Activated T-cell treated with anti-CD3 and anti-CD28 coated beads, Interleukin-2, amount 50 U/mL, for 1 hour (primary cell): ENCODE measurements at places on chromosomes 4 and X.

- DNase-seq = no peak
Observed at GRCh38 chrX:3950373-3950772, 236.9 kb upstream of the PRKX start.

DNA sequence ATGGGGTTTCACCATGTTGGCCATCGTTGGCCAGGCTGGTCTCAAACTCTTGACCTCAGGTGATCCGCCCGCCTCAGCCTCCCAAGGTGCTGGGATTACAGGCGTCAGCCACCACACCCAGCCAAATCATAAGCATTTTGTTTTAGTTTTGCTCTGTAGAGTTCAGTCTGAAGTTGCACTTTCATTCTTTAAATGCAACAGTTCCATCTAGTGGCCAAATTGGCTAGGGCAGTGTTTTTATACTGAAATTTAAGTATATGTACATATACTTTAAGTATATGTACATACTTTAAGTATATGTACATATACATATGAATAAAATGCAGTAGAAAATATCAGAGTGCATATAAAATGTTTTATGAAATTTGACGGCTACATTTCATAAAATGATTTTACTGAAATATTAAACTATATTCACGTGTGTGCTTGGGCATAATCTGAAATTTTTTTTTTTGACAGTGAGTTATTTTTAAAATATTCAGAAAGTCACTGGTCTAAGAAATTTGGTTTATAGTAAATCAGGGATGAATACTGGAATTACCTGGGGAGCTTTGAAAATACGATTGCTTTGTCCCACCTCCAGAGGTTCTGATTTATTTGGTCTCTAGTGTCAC, 145.5 kb downstream of the NWD2 start:
- no peak for DNase-seq

DNA sequence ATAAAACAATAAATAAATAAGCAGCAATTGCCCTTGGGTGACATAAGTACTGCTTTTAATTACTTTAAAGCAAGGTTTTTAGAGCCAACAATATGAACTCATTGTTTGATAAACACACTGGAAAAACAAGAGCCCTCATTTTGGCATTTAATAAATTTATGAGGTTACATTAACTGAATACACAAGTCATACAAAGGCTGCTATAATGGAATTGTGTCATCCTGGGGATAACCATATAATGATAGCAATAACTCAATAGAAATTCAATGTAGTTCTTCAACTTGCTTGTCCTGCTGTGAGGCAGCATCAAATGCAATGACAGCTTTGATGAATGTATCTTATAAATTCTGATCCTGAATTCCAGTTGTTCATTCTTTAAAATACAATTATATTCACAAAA, 1512.5 kb downstream of the STIM2 start:
- no peak for DNase-seq

DNA sequence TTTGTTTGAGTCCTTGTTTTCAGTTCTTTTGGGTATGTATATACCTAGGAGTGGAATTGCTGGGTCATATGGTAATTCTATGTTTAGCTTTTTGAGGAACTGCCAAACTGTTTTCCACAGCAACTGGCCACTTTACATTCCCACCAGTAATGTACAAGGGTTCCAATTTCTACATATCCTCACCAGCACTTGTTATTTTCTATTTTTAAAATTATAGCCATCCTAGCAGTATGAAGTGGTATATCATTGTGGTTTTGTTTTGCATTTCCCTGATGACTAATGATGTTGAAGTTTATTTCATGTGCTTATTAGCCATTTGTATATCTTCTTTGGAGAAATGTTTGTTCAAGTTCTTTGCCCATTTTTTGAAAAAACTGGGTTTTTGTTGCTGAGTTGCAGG, 39.6 kb downstream of the TMEM164 start:
- DNase-seq = no peak

DNA sequence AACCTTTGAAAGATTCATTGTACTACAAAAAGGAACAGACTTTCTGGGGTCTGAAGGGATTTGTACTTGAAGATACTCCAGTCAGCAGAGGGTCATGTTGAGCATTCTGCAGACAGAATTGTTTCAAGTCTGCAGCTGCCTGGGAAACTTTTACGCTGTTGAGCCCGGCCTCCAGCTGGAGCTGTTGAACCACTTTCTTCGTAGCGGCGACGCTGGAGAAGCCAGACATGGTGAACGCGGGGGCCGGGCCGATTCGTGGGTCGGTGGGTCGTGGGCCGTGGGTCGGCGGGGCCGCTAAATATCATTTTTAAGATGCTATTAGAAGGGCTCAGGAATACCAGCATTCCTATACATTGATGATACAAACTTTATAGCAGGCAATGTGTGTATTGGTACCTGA, 12.0 kb upstream of the RTL9 start:
- no peak for DNase-seq

- DNase-seq = no peak
Observed at GRCh38 chrX:119541188-119541587, 24.0 kb downstream of the STEEP1 start.

DNA sequence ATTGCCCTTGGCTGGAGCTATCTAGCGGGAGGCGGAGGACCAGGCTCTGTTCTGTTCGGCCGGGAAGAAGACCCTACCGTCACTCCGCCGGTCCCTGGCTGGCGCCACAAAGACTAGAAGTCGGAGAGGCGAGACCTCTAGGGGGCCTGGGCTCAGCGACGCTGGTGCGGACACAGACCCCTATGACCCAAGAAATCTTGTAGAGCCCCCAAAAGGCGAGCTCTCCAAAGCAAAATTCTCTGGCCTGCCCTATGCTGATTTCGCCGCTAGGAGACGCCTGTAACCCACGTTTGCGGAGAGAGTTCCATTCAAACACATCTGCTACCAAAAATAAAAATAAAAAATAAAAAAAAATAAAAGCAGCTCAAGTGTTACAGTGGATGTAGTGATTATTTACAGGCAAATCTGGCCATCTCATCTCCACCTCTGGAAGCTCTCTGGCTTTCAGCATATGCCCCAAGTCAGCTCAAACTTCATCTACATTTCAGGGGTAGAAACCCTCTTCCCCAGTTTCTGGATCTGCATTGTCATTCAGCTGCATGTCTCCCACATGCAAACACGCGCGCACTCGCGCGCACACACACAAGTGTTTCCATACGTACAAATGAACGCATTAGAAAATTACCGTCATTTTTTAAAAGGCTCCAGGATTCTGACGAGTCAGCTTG, 2.4 kb upstream of the PCDH10 start:
- no peak for DNase-seq

GRCh38 chr4:1608196-1608820, 75.8 kb downstream of the FAM53A start:
- DNase-seq = no peak

DNA sequence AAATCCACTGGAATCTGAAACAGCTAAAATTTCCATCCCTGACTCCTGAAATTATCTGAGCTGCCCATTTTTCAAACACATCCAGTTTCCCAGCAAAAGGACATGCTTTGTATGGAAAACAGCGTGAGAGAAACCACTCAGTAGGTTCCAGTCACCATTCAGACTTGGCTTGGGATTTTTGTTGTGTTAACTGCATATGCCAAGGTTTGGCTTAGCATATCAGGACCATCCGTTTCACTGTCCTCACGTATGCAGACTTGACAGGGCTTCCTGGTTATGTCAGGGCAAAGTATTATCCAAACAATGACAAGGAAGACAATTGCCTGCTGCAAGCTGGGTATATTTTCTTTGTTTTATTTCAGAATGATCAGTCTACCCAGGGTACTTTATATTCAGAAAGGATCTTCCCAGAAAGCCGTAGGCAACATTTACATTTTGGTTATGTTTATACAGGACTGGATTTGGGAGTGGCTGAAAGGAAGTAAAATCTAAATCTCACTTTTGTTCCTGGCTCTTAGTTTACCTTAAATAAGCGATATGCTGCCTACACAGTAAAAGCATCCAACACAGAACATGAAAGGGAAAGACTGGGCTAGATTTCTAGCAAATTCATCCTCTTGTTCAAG, 41.3 kb upstream of the CCKAR start:
- no peak for DNase-seq

DNA sequence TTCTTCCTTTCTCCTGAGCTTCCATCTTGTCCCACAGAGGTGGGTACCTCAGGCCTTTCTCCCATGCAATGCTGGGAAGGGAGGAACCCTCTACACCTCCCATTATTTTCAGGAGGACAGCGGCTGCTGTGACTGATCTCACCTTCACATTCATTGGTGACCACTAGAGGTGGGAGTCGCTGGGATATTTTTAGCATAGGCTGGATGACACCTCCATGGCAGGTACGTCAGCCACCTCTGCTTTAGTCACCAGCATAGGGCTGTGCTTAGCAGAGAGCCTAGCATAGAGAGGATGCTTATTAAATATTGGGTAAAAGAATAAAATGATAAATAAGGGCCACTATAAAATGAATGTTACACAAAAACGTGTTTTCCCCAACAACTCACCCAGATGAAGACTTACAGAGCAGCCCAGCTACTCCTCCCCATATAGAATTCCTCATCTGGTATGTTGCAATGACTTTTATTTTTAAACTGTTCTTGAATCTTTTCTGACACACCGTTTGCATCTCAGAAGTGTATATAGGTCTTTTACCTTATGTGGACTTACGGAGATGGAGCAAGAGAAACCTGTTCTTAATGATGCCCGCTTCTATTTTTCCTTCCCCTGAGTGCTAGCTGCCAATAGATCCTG, 60.9 kb upstream of the SORBS2 start:
- DNase-seq = no peak

GRCh38 chrX:115579327-115579726, 18.4 kb downstream of the PLS3 start:
- no peak for DNase-seq

DNA sequence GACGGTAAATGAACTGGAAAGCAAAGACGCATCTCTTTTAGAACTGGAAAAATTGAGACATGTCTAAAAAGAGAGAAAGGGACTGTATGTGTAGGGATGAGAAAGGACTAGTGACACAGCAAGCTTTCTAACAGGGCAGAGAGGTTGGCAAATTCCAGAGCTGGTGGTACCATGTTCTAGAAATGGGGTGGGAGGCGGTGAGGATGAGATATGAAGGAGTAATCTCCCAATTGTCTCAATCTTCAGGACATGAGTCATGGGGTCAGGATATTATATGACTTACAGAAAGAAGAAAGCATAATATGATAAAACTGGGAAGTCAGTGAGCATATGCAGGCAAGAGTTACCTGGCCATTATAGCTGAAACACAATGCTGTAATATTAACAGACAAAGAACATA, 14.2 kb downstream of the TAB3 start:
- DNase-seq = no peak

DNA sequence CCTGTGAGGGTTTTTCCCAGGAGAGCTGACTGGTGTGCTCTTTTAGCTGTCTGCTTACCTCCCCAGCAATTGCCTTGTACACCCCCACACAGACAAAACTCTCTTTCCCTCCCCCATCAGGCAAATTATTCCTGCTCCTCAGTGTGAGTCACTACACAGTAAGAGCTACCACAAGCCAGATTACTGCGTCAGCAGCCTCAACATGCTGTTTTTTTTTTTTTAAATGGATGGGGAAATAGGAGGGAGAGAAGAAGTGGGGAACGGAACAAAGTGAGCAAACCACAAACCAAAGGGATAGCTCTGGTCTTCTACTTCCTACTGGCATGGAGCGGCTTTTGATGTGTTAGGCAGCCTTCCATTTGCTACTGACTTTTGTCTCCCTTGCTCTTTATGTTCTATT, 107.5 kb upstream of the ACSL4 start:
- DNase-seq = no peak

- DNase-seq = no peak
Observed at GRCh38 chrX:74923942-74924448, 1.3 kb downstream of the NEXMIF start.

- DNase-seq = no peak
Observed at GRCh38 chr4:54234497-54235205, 5.6 kb downstream of the PDGFRA start.

DNA sequence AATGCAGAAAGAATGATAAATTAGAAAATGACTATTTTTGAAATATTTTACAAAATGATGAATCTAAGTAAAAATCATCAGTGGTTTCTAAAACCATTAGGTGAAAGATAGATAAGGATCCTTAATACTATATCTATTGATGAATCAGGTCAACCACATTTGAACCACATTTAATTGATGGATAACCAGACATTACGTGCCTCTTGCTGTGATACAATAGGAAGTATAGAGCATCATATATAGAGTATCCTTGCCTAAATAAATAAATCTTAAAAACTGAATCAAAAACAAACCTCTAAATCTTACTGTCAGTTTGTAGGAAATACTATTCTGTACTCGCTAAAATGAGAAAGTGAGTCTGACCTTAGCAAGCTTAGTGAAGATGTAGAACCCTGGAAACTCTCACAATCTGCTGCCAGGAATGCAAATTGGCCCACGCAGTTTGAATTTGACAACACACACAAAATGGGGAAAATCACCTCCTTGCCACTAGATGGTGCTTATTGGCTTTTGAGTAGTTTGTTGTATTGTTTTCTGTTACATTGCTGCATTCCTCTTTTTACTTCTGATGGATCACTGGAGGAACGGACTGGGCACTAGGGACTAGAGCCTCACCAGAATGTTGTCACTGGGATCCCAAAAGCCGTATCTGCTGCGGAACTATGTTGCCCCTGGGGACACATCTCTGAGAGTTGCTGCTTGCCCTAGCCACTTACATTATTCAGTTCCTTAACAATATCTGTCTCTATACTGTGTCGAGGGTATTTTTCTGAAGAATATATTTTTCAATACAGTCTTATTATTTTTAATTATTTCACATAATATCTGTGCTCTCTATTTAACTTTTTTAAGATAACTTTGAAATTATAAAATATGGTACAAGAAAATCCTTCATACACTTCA, 25.4 kb upstream of the SLAIN2 start:
- no peak for DNase-seq

GRCh38 chr4:119477412-119478053, 151.1 kb downstream of the PDE5A start:
- no peak for DNase-seq

DNA sequence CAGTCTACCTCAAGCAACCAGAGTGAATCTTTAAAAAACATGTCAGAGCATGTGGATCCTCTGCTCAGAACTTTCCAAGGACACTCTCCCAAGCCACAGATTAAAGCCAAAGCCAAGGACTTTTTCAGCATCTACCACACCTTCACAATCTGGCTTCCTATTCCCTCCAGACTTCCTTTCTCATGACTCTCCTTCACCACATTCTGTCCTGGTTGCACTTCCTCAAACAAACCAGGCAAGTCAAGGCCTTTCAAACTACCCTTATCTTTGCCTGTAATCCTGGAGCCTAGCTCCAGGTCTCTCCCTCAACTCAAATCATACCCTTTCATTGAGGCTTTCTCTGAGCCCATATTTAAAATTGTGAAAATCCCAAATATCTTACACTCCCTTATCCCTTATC, 191.6 kb upstream of the GALNTL6 start:
- DNase-seq = no peak

GRCh38 chr4:119136546-119136945, 914 bp downstream of the MYOZ2 start:
- DNase-seq = no peak

GRCh38 chr4:87005690-87006425, 71.0 kb downstream of the AFF1 start:
- DNase-seq = peak; percentile 32
